ENCODE measurements at places on chromosomes 7 and 10.

DNA sequence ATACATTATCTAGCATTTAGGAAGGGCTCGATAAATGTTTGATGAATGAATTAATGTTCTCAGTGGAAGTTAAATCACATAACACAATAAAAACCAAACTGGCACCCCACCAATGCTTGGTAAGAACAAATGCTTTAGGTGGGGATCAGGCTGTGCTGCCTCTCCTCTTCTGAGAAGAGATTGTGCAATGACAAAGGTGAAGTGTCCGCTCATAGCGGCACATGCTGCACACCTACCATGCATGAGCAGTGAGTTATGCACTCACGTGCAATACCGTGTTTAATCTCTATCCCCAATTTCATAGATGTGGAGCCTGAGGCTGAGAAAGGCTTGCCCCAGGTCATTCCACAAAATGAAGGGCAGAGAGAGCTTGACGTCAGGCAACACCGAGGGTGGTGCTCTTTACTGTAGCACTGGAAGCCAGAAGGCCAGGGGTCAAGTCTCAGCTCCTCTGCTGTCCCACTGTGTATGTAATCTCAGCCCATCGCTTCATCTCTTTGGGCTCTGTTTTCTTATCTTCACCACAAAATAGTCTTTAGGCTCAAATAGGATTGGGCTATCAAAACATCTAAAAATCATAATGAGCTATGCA, 72.9 kb upstream of the EFCAB10 start:
- DNase-seq, result no peak

GRCh38 chr7:8389593-8390261, 43.7 kb upstream of the NXPH1 start:
- peak; percentile 31 for DNase-seq

- no peak for DNase-seq
These were observed 59.4 kb upstream of the CAMK2B start for GRCh38 chr7:44384586-44385433.

GRCh38 chr10:96663797-96664196, 56.5 kb downstream of the PIK3AP1 start:
- DNase-seq, result no peak

DNA sequence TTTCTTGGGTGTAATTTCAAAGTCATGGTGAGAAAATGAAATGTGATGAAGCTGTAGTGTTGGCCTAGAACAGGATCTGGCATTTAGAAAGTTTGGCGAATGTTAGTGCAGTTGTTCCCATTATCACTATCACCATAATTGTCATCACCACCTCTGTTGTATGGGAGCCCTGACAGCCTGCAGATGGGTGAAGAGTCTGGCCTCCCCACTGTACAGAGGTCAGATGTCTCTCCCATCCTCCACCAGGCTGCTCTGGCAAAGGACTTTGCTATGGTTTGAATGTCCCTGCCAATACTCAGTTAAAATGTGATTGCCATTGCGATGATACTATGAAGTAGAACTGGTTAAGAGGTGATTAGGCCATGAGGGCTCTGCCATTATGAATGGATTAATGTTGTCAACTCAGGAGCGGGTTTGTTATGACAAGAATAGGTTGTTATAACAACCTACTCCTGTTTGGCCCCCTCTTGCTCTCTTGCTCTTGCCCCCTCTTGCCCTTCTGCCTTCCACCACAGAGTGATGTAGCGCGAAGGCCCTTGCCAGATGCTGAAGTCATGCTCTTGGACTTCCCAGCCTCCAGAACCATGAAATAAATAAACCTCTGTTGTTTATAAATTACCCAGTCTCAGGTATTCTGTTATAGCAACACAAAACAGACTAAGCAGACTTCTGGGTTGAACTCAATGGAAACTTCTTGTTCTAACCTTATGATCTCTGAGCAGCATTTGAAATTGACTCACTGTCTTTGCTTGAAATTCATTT, 90.0 kb downstream of the GRK5 start:
- no peak for DNase-seq

DNA sequence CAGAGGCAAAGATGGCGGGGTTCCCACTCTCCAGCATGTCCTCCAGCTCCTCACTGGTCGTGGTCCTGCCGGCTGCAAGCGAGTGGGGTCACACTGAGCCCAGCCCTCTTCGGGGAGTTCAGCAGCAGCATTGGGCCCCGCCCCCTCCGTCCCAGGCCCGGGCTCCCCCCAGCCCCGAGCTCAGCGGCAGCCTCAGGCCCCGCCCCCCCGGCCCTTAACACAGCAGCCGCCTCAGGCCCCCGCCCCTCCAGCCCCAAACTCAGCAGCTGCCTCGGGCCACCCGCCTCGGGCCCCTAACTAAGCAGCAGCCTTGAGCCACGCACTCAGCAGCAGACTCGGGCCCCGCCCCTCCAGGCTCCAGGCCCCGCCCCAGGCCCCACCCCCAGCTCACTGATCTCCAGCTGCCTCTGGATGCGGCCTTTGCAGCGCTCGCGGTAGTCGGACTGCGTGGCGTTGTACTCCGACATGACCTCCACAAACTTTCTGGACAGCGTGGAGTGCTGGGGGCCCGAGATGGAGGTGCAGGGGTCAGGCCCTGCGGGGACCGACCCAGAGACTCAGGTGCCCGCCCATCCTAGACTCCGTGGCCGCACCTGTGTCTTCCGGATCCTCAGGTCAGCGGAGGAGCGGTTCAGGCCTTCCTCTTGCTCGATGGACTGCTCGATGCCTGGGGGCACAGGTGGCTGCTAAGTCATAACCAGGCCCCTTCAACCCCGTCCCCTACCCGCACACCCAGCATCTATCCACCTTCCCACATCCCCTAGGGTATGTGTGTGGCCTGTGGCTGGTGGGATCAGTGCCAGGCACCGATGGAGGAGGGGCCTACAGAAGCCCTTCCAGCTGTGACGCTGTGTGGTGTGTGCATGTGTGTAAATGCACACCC, 15.5 kb downstream of the STX1A start:
- peak; percentile 88 for DNase-seq

DNA sequence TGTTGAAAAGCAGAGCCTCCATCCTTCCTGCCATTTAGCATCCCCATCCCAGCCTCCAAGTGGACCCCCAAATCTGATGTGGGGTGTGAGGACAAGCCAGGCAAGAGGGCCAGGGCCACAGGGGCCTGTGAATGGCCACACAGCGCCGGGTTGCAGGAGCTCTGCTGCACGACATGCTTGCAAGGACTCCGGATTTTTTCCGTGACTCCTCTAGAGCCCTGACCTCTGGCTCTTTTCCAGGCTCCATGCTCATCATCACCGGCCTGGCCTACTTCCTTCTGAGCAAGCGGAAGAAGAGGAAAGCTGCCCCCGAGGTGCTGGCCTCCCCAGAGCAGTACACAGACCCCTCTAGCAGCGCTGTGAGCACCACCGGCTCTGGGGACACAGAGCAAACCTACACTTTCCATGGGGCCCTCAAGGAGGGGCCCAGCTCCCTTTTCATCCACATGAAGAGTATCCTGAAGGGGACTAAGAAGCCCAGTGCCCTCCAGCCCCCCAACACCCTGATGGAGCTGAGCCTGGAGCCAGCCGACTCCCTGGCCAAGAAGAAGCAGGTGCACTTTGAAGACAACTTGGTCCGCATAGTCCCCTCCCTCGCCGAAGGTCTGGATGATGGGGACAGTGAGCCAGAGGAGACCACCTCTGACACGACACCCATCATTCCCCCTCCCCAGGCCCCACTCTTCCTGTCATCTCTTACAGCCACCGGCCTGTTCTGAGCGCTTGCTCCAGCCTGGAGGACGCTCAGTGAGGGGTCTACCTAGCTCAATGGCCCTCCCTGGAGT, 23.5 kb downstream of the TMEM72 start:
- no peak for DNase-seq

DNA sequence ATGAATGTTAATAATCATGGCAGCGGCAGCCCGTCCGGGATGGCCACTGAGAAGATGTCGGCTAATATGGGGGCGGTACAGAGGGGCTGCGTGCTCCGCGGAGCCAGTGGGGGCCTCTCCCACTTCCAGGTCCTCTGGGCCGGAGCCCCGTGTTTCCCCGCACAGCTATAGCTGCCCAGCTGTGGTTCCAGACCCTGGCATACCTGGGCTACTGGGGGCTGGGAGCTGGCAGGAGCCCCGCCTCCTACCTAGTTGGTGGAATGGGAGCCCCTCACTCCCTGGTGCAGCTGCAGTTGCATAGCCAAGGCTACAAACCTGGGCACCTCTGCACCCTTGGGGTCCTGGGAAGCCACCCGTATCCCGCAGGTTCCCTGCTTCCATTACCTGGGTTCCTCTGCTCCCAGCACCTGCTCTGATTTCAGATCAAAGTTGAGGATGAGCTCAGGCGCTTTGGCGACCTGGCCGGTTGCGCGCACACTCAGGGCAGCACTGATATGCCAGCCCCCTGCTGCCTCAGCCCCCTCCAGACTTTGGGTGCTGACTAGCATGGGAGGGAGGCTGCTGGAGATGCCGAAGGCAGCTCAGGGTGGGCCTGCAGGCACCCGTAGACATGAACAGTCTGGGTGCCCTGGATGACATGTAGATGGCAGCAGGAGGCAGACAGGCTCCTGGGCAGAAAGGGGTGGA, 236.5 kb upstream of the SEMA3D start:
- no peak for DNase-seq

DNA sequence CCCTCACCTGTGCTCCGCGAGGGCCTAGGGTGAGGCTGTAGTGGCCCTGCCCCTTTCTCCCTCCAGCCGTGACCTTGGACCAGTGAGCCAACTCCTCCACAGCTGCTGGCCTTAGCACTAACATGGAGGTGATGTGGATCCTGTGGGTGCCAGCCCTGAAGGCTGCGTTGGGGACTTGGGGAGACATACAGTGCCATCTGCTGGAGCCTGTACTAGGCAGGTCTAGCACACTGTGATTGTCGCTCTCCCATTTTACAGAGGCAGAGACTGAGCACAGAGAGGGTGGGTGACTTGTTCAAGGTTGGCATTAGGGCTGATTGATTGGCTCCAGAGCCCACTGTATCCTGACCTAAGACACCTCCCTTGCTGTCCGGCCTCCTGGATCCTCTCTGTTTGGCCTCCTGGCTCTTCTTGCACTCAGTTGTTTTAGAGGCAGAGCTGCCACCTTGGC, 37.6 kb downstream of the PRF1 start:
- DNase-seq, result no peak

- no peak for DNase-seq
These were observed 181.8 kb upstream of the FERD3L start for GRCh38 chr7:19327018-19327417.

DNA sequence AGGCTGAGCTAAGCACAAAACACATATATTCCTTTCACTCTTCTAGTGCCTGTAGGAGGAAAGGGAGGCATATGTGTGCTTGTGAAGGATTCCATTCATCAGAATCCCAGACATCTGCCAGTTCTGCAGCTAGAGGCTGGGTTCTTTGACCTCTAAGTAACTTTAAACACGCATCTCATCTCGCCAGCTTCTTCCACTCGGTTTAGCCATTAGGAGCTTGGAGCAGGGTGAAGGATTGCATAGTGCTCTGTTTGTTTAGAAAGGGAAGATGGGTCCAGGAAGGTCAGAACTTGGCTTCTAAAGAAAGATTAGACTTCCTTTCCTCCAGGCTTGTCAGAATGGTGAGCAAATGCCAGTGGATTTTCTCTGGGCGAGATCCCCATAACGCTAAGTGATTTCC, 43.6 kb downstream of the HK1 start:
- no peak for DNase-seq

DNA sequence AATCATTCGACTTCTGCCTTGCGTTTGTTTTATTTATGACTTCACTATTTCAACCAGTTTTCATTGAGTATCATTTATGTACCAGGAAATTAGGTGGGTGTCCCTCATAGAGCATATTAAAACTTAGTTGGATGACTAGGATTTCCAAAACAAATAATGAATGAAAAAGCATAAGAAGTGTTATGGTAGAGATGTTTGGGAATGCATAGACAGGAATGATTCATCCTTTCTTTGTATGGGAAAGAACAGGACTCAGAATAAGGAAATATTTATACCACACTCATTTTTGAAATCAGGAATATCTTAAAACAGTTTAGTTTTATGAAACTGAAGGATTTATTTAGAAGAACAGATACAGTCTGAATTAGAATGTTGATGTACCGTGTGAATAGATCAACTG, 315.7 kb downstream of the EXOC4 start:
- no peak for DNase-seq

- no peak for DNase-seq
These were observed 75.0 kb upstream of the ADAM12 start for GRCh38 chr10:126463286-126463685.

- no peak for DNase-seq
These were observed 298.5 kb downstream of the ELMO1 start for GRCh38 chr7:37150180-37150579.

DNA sequence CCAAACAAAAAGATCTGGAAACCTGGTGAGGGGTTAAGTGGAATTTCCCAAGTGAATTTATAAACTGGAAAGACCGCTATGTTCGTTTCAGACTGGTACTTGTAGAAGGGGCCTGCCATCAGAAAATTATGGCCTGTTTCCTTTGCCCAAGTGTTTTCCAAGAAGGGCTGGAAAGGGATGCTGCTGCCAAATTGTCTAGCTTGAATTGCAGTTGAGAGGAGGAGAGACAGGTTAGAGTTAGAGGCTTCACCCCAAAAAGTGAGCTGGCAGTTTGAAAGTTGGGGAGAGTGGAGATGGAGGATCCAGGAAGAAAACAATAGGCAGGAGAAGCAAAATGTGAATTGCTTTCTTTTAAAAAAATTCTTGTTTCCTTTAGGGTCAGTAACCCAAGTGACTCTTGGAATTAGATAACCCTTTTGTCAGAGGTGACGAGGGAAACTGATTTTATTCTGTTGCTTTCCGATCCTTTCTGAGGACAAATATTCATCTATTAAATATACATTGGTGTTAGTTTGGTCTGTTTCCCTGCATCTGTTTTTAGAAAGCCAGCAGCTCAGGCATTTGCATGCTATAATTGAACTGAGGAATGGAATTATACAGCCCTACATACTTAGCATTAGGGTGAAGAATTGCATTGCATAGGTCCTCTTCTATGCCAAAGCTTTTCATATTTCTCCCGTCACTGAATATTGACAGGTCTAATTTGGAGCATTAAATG, 82.5 kb upstream of the PRR15 start:
- no peak for DNase-seq

DNA sequence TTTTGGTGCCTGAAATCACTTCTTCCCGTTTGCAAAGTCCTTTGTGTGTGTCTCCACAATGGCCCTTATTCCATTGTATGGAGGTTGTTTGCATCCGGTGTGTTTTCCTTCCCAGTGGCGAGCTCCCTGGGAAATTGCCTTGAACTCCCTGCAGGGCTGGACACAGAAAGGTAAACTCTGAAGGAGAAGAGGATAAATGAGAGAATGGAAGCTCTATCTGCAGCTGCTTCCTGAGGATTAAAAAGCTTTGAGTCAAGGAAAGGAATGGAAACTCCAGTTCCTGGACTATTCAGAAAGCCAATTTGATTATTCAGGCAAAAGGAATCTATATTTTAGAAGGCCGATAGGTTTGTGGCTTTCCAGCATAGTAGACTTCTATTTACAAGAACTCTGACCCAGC, 4.4 kb upstream of the GRK5 start:
- no peak for DNase-seq

DNA sequence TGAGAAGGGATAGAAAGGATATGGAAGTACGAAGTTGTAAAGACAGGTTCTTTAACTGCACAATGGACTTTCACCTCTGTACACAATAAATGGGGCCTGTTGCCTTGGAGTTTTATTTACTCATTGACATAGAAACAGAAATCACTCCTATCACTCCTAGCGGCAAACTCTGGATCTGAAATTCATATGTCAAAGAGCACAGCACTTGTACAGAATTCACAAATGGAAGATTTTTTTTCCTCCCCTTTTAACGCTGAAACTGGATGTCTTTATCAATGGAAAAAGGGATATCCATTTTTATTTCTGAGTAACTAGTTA, 18.2 kb downstream of the NT5C3A start:
- no peak for DNase-seq

Data from neuronal stem cell (in vitro differentiated cells).